ENCODE measurements at places on chromosomes 13 and 19.

GRCh38 chr13:37884026-37884425 is 14.5 kb upstream of the TRPC4 start:
- no peak for DNase-seq

GRCh38 chr13:79703772-79704171 is 222.8 kb downstream of the NDFIP2 start:
- no peak for DNase-seq

GRCh38 chr19:16326401-16327168 is 2.0 kb downstream of the KLF2 start:
- DNase-seq: peak; percentile 40

GRCh38 chr19:39375929-39376328 is 15.0 kb downstream of the PAF1 start:
- no peak for DNase-seq

GRCh38 chr13:59746291-59746962 is 417.3 kb downstream of the DIAPH3 start:
- DNase-seq: no peak

GRCh38 chr19:42250666-42251531 is 4.0 kb downstream of the ERF start:
- no peak for DNase-seq

- no peak for DNase-seq
Measured at GRCh38 chr13:43306372-43306771, 283.0 kb downstream of the DNAJC15 start.

DNA sequence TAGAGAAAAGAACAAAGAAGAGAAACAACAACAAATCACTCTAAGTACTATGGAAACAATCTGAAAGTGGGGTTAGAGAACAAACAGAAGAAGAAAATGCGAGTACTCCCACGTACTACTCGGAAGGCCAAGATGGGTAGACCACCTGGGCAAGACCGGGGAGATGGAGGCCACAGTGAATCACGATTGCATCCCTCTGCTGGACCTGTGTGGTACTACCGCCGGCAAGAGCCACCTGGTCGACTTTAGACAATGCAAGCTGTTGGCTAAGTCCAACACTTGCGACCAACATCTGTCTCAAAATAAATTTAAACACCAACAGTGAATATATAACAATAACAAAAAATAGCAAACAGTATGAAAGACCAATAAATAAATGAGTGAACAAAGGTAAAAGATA is 45.5 kb upstream of the ZNF91 start:
- DNase-seq: peak; percentile 6

DNA sequence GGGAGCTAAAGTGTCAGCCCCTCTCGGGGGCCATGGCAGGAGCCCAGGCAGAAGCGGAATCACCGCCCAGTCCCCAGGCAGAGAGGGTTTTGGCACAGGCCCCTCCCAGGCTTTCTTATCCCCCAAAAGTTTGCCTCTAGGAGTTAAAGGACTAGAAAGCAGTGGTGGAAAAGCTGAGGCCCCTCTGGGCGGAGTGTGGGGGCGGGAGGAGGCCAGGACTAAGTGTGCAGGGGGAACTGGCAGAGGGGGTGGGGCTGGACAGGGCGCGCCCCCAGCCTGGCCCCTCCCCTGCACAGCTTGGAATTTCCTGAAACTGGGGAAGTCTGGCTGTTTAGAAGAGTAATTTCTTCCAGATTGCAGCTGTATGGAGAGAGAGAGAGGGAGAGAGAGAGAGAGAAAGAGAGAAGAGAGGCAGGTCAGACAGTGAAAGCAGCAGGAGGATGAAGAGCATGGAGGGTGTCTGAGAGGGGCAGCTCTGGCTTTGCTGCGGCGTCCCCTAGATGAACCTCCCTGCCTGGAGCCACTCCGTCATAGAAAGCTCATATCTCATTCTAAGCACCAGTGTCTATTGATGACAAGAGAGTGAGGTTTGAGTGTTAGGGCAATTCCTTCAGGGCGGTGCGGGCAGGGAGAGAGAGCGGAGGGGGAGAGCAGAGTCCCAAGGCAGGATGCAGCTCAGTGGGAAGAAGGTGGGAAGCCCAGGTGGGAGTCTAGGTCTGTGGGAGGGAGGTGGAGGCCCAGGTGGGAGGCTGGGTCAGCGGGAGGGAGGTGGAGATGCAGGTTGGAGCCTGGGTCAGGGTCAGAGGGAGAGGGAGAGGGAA is at the start of gene CDC42EP5:
TSS of gene CDC42EP5 (minus strand) at position 226 of the 821 bp plus-strand sequence. CDS start 7,749 bp downstream, outside the sequence.
- DNase-seq: no peak

DNA sequence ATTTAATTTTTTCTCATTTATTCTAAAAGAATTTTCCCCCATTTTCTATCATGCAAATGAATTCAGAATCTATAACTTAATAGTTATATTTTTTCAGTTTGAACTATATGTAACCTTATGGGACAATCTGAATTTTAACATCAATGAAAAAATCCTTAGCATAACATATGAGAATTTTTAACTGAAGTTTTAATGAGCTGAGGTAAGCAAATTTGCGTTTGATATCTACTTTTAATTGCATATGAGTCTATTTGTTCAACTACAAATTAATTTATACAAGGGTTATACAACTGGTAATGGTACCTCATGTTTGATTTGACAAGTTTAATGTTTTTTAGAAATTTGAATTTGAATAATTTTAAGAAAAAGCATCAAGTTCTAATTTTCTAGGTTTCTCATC is 384.4 kb upstream of the PCDH9 start:
- no peak for DNase-seq

- no peak for DNase-seq
Measured at GRCh38 chr13:43786472-43786765, 353 bp downstream of the ENOX1 start.

GRCh38 chr13:91185294-91185863 is 162.1 kb upstream of the MIR17HG start:
- no peak for DNase-seq

DNA sequence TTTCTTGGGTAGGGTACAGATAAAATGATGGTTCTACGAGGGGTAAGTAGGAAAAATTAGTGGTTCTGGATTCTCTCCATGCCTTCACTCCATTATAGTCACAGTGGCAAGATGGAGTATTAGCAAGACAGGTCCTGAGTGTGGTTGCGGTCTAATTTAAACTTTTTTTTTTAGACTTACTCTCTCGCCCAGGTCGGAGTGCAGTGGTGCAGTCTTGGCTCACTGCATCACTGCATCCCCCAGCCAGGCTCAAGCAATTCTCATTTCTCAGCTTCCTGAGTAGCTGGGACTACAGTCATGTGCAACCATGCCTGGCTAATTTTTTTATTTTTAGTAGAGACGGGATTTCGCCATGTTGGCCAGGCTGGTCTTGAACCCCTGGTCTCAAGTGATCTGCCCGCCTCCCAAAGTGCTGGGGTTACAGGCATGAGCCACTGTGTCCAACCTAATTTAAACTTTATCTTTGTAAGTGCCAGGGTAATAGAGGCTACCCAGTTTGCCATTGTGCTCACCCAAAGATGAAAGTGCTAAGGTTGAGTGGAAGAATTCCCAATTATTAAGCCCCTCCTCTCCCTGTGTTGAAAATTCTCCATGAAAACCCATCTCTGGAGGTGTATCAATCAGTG is 135.6 kb downstream of the TM9SF2 start:
- no peak for DNase-seq

DNA sequence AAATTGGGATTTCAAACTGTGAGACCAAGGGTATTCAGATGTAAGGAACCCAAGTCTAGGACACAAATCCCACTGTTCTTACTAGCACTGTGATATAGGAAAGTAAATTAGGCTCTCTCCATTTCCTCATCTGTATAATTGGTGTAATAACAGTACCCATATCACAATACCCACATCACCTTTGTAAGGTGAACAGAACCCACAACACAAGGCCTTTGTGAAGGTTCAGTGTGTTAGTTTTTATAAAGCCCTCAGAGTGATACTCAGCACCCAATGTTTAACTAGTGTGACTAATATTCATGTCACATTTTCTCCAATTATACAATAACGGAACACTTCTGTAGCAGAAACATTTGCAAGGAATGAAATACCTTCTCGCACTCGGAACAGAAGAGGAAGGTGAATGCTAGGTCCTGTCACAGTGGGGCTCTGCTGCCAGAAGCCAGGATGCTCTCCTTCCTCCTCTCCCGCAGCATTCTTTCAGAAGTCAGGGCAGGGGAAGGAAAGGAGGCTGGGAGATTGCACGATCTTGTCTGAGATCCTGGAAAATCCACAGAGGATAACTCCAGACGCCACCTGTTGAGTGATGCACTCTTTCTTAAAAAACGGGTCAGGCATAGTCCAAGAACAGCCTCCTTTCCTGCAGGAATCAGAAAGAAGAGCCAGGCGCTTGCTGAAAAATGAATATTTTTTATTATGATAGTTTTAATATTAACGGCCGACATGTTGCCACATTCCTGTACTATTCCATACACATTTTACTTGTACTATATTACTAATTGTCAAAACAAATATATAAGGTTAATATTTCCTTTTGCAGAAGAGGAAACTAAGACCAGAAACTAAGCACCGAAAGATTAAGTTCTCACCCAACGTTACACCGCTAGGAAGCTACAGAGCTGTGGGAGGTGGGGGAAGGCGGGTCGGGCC is 762 bp downstream of the ZNF45 start:
- no peak for DNase-seq

DNA sequence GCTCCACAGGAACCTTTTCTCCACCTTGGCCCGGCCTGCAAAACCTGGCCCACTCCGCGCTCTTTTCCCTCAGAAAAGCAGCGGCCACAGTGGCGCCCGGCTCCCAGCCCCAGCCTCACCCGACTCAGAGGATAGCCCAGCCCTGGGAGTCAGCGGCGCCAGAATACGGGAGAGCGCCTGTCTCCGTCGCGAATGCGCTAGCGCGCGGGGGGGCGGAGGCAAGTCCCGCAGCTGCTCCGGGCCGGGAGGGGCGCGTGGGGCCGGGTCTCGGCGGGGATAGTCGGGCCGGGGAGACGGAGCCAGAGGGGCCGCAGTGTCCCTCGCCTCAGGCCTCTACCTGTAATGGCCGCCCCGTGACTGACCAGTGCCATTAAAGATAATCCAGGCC is at the start of gene ZFP30:
TSS of gene ZFP30 (minus strand) at position 165 of the 388 bp plus-strand sequence. CDS start 7,643 bp downstream, outside the sequence.
- peak; percentile 56 for DNase-seq

- no peak for DNase-seq
Measured at GRCh38 chr19:5189318-5189607, 151.3 kb downstream of the PTPRS start.

- no peak for DNase-seq
Measured at GRCh38 chr13:91722267-91722884, 324.0 kb downstream of the GPC5 start.

- no peak for DNase-seq
Measured at GRCh38 chr13:41049480-41050440, 11.5 kb upstream of the WBP4 start.

DNA sequence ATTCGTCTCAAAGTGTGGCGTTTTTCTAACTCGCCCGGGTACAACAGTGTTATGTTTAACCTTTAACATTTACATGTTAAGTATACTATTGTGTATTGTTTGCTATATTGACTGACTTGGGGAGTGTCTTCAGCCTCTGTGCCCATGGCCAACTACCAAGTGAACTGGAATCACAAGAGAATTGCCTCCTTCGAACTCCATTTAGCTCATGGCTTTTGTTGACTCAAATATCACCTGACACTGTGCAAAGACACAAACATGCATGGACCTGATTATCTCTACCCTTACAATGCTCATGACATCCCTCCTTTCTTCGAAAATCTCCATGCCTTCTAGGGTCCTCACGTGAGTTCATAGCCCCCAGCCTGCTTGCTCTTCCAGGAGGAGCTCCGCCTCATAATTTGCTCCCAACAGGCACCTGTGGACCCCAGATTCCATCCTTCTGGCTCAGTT is 704 bp downstream of the ZNF814 start:
- no peak for DNase-seq

- DNase-seq: peak; percentile 17
Measured at GRCh38 chr19:15812060-15812722, 3.3 kb downstream of the OR10H1 start.

GRCh38 chr13:36543671-36544070 is 111.4 kb downstream of the CCNA1 start:
- no peak for DNase-seq

DNA sequence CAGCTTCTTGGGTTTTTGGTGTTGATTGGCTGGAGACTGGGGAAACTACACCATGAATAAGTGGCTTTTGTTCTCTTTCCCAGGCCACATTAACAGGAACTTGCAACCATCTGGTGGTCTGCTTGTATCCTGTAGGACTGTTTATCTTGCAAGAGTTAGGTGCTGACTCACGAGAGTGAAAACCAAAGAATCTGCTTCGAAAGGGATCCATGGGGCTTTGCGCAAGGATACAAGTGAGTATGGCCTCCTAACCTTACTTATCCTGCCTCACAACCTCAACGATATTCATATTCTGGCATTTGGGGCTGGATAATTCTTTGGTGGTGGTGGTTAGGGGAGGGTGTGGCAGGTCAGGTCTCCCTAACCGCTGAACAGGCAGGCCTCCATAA is 4.7 kb upstream of the SIGLECL1 start:
- no peak for DNase-seq

Data from T-helper 1 cell (primary cell).